B cell (primary cell): ENCODE measurements at places on chromosomes 7 and 10.
A peak's percentile ranks its signal among the peaks of the same experiment; 100 is the strongest.

DNA sequence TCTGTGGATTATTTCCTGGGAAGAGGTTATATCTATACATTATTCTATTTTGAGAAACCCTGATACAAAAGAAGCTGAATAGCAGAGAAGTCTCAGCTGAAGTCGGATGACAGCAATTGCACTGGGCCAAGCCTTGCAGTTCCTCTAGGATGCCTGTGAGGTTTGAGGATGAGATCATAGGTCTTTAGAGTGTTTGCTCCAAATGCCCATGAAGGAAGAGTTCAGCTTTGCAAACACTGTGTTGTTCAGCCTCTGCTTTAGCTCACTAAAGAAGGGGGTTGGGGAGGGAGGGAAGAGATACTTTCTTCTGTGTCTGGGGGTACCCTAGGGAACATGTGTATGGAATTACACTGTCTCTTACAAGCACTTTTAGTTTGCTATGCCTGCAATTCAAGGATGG is 282.5 kb upstream of the NRP1 start:
- no peak for DNase-seq

- no peak for DNase-seq
These were observed 23.8 kb downstream of the ENO4 start for GRCh38 chr10:116873134-116873533.

DNA sequence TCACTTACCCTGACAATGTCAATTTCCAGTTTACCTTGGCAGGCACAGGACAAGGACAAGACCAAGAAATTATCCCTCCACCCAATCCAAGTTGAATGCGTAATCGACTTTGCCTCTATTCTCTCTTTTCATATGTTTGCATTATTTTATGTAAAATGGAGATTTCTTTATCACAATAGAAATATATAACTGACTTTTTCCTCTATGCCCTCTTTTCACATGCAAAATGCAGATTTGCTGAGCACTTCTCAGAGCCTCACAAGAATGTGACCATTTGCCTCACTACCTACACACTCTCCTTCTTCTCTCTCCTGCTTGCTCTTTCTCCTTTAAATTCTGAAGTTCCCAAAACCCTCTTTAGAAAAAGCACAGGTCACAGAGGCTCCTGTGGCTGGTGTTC is 15.1 kb downstream of the CYP3A43 start:
- no peak for DNase-seq

DNA sequence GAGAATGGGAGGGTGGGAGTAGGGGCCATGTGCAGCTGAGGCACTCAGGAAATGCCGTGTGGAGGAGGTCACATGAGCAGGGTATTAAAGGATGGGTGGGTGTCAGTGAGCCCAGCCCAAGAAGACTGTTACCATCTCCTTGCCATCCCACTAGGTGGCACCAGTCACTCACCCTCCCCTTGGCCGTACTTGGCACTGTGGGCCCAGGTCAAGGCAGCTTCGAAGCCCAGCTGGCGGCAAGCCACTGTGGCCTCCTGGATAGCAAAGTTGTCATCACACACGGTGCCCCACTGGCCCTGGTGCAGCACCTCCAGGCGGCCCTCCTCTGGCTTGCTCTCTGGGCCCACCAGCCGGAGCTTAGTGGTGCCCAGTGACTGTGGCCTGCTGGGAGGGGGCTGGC is 5.4 kb downstream of the LOXL4 start:
- DNase-seq: peak; percentile 40

GRCh38 chr7:88396295-88396947 is 89.7 kb upstream of the STEAP4 start:
- DNase-seq: peak; percentile 8

DNA sequence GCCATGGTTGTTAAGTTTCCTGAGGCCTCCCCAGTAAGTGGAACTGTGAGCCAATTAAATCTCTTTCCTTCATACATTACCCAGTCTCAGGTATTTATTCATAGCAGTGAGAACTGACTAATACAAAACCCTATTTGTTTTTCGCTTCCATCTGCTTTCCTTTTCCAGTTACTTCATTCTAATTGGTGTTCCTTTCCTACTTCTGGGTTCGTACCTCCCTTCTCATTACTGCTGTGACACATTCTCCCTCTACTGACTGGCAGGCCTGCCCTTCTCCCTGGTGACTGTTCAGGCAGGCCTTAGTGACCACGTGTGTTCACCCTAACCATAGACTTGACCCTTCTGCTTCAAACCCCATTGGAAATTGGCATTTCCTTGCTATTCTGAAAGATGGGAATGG is 37.7 kb downstream of the MTURN start:
- no peak for DNase-seq

DNA sequence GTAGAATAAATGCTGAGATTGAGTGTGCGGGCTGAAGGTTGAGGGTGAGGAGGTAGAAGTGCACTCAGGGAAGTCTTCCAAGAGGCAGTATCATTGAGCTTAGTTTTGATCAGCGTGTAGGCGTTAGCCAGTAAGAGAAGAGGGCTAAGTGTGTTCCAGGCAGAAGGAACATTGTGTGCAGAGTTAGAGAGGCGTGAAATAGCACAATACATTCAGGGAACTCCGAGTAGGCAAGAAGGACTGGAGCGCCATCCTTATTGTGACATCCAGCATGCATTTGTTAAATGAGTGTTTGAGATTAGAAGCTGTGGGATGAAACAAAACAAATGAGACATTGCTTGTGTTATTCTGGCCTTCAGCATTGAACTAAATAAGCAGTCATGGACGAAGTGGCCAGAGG is 140.9 kb upstream of the MKLN1 start:
- DNase-seq: no peak

GRCh38 chr10:107619139-107619538 is 454.6 kb upstream of the SORCS1 start:
- DNase-seq: no peak

DNA sequence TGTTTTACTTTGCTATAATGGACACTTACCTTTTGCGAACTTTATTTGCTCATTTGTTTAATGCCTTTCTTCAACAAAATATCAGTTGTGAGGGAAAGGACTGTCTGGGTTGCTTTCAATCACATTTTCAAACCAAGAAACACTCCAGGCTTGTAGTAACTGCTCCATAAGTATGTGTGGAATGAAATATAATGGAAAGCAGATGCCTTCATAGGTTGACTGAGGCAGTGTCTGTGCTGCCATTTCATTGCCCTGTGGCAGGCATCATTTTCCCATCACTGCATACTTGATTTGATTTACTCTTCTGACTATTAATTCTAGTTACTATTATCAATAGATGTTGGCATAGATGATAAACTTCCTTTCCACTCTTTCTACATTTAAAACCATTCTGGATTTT is 762.3 kb downstream of the CNTNAP2 start:
- DNase-seq: no peak

DNA sequence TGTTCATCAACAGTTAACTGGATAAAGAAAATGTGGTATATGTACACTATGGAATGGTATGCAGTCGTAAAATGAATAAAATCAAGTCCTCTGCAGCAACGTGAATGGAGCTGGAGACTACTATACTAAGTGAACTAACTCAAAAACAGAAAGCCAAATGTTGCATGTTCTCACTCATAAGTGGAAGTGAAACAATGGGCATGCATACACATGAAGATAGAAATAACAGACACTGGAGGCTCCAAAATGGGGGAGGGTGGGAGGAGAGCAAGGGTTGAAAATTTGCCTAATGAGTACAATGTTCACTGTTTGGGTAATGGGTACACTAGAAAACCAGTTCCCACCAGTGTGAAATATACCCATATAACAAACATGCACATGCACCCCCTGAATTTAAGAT is 179.5 kb downstream of the ZWINT start:
- DNase-seq: no peak

- no peak for DNase-seq
These were observed 101.2 kb upstream of the MGMT start for GRCh38 chr10:129365767-129366402.

DNA sequence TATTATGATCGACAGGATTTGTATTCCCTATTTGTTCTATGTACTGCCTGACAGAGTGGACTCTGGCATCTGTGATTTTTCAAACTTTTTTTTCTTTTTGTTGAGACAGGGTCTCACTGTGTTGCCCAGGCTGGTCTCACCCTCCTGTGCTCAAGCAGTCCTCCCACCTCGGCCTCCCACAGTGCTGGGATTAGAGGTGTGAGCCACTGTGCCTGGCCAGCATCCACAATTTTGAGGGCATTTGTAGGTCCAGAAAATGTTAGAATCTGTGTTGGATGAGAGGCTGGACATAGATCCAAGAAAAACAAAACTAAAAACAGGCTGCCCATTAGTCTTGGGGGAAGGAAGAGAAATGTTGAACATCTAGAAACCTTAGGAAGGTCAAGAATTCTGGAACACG is 34.3 kb downstream of the SGPL1 start:
- DNase-seq: no peak
